Astrocyte of the spinal cord (primary cell): ENCODE measurements at places on chromosomes 11 and 22.

GRCh38 chr11:75763846-75764245 lies 4.7 kb upstream of the DGAT2 start:
- DNase-seq = no peak

DNA sequence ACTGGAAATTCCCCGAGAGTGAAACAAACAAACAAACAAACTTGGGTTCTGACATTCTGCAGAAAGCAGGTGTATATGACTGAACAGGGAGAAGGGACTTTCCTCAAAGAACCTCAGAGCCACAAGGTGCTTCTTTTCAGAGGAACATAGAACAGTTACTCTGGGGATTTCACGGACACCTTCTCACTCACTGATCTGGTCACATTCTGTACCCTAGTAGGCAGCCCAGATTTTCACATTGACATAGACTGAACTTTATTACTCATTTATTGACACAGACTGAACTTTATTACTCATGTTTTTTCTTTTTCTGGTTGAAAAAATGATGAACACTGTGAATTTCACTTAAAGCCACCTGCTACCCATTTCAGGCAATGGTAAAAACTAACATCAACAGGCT lies 263.0 kb downstream of the OPCML start:
- no peak for DNase-seq

DNA sequence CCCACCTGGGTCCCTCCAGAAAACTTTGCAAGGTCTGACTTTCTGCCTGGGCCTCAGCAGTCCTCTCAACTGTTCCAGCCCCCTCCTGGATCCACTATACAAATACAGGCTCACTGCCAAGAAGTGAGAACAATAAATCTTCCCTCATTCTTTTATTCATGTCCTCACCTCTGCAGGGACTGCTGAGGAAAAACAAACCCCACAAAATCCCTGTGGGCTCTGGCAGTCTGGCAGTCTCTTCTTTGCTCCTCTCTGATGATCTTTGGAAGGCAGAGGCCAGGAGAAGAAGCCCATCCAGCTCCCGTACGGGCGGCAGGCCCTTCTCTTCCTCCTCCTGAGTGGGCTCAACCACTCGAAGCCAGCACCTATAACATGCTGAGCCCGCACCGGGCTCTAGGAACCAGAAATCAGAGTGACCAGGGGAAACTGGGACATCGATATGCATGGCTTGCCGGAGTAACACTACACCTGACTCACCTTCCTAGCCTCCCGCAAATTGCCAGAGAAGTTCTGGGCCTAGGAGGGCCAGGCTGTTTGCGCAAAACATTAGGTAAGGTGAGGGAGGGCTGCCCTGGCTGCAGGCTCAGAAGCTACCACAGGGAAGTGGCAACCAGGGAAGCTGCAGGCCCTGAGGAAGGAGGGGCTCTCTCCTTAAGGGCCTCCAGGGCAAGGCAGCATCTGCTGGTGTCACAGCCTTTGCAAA lies 24.2 kb downstream of the TMPRSS5 start:
- peak; percentile 58 for DNase-seq

- no peak for DNase-seq
Measured at GRCh38 chr11:69904974-69905535, 85.8 kb upstream of the FGF3 start.

DNA sequence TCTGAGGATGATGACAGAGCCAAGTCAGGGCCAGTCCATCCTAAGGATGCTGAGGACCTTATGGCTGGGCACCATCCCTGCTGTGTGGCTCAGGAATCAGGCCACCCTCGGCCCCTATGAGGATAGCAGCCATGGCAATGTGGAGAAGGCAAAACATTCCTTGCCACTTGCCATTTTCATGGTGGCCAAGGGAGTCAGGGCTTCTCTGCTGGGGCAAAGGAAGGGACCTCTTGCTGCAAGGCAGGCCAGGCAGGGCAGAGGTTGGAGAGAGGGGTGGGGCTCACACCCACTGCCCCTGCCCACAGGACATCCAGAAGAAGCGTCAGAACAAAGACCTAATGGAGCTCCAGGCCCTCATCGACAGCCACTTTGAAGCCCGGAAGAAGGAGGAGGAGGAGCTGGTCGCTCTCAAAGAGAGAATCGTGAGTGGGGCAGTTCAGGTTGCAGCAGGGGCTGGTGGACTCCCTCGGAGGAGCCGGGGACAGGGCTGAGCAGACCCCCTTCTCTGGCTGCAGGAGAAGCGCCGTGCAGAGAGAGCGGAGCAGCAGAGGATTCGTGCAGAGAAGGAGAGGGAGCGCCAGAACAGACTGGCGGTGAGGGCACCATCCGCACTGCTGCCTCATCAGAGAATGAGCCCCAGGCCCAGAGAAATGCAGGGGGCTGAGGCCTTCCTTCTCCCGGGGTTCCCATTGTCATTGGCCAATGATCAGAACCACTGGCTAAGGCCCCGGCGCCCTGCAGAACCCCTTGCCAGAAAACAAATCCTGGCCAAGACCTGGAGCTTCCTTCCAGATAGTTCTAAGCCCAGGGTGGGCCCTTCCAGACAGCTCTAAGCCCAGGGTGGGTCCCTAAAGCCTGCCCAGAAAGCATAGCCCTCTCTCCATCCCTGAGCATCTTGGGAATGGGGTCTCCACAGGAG lies 13.5 kb upstream of the MRPL23 start:
- no peak for DNase-seq
